Esophagus squamous epithelium (tissue), 5 donors: ENCODE measurements at places on chromosomes 16 and 17.

- no peak for DNase-seq
These were observed 670.9 kb downstream of the TOX3 start for GRCh38 chr16:51875834-51876600.

DNA sequence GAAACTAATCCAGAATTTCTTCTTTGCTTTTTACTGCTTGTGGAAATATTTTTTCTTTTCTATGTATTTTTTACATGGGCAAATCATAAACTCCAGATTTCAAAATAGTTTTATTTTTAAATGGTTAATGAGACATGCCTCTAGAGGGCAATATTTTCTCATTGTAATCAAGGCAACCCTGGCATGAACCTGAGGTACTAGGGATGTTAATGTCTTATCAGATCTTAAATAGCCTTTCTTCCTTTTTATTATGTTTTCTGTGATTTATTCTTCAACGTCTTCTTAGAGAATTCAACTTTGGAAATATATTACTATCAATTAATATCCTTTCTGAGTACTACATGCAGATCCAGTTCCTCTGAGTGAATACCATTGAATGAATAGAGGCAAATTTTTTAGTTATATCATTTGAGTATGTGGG, 324.7 kb downstream of the BCAS3 start:
- DNase-seq, result no peak

DNA sequence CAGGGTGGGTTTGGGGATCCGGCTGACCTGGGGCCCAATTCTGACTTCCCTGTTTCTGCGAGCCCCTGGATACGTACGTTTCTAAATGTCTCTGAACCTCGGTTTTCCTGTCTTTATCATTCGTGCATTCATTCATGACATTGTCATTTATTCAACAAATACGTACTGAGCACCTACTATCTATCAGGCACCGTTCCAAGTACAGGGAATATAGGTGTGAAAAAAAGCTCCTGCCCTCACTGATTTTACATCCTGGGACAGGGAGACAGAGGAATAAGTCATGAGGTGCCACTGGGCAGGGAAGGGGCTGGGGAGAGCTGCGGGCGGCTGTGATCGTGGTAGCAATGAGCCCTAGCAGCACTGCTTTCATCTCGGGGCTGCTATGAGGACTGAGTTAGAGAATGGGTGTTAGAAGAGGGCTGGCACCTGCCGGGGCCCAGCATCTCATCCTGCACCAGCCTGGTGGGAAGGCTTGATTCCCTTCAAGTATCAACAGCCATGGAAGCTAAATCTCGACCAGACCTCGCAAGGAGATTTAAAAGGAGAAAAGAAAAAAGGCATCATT, 88.3 kb upstream of the DNAH17 start:
- DNase-seq, result no peak

DNA sequence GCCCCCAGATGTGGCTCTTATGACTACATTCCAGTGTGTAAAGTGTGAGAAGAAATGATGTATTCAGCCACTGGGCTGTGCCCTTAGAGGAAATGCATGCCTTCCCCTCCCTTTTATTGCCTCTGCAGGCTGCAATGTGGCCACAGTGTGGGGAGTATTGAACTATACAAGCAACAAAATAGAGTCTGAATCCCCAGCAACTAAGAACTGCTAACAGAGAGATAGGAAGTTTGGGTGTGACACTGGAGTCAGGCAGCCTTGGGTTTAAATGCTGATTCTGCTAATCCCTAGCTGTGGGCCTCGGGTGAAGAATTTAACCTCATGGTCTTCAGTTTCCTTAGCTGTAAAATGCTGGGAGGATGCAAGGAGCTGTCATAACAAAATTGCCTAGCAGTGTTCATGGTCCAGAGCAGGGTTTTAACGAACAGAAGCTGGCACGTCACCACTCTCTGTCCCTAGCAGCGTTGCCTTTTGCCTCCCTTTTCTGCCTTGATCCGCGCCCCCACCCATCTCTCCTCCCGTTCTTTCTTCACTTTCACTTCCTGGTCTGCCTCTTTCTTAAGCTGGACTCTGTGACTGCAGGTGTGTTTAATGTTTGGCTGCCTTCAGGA, 50.3 kb downstream of the KPNA2 start:
- no peak for DNase-seq

DNA sequence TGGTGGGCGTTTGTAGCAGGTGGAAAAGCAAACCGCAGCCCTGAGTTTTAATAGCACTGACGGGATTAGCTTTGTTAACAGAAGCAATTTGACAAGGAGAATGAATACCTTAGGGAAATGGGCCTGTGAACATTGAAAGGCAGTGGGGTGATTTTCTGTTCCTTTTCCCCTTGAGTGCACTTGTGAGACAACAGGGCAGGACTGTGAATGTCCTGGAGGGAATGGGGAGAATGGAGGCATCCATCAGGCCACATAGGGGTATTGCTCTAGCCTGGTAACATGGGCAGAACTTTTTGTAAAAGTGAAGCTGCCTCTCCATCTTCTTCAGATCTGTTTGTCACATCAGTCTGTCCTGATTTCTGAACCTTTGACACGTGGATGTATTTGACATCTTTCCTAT, 26.2 kb downstream of the USP43 start:
- no peak for DNase-seq

DNA sequence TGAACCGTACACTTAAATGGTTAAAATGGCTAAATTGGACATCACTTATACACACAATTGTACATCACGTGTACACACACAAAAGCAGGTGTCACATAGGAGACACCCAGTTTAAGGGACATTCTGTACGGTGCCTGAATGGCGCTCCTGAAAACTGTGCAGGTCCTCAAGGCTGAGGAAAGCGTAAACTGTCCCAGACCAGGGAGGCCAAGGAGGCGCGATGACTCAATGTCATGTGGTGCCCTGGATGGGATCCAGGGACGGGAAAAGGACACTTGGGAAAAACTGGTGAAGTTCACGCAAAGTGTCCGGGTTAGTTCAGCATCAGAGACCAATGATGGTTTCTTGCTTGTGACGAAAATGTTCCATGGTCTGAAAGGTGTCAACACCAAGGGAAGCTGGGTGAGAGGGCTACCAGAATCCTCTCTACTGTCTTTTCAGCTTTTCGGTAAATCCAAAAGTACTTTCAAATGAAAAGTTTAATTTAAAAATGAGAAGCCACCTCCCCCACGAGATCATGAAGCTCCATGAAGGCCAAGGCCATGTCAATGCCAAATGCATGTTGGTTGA, 112.2 kb downstream of the CMIP start:
- no peak for DNase-seq

DNA sequence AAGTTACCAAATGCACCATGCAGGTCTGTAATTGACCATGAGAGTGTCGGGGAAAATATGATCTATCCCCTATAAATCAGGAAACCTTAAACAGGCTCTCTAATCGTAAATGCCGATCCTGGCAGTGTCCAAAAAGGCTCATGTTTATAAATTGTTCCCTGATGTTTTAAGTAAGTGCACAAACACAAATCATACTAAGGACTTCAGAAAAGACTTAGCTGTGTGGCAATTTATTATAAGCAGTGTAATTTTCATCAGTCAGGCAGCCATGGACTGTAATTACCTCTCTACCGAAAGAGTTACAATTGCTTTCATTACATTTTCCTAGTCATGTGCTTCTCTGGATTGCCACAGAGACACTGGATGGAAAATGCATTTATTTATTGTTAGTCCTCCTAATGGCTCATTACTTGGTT, 73.4 kb upstream of the COX10 start:
- no peak for DNase-seq

- DNase-seq, result no peak
These were observed 187.4 kb upstream of the MYOCD start for GRCh38 chr17:12478311-12478710.

DNA sequence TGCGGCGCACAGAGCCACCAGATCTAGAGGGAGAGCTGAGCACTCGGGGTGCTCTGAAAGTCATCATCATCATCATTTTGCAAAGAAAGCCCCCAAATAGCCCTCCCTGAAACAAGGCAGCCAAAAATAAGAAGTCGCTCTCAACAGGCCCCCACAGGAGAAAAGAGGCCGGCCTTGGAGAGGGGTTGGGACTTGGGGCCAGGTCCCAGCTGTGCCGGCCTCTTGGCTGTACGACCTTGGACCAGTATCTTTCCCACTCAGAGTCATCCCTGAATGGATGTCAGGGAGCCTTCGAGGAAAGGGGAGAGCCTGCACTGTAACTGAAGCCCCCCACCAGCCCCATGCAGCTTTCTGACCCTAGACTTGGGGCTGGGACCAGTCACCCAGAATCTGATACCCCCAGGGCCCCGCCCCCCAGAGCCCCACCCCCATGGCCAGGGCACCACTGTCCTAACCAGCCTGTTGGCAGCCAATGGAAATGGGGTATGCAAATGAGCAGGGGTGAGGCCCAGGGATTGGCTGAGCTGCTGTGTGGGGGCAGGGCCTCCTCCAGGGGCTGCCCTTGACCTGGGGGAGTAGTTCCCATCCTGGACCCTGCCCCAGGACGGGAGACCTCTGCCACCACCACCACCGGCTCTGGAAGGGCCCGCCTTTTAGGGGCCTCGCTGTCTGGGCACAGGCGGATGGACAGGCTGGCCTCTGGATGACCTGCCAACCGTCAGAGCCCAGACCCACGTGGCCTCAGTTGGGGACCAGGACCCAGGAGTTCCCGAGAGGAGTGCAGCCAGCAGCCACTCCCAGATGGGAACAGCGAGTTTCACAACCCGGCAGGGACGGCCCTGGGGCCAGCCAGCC, 15.4 kb downstream of the ZFPM1 start:
- DNase-seq, result no peak

DNA sequence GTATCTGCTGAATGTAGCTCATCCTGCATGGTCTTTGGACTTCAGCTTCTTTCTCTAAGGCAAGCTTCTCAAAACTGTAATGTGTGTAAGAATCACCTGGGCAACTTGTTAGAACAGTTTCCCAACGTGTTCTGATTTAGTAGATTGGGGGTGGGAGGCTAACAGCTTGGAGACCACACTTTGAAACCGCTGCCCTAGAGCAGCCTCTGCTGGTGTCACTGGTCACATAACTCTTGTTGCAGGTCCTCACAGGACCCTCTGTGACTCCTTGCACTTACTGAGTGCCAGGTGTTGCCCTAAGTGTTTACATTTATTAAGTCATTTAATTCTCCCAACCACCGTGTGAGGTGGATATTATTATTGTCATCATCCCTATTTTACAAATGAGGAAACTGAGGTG, 9.9 kb downstream of the SLC35G3 start:
- DNase-seq, result no peak

DNA sequence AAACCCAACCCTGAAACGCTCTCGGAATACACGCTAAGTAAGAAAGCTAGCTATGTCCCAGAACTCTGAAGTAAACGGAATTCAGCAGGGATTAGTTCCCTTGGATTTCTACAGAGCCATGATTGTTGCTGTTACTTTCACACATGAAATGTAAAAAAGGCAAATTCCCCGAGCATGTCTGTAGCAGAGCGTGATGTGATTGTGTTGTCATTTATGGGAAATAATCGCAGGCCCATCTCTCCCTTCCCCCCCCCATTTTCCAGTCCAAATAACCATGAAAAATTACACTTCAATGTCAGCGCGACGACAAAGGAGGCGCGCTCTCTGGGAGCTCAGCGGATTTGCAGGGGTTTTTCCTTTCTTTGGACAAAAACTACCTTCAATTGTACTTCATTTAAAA, 209.0 kb downstream of the ZFHX3 start:
- no peak for DNase-seq

DNA sequence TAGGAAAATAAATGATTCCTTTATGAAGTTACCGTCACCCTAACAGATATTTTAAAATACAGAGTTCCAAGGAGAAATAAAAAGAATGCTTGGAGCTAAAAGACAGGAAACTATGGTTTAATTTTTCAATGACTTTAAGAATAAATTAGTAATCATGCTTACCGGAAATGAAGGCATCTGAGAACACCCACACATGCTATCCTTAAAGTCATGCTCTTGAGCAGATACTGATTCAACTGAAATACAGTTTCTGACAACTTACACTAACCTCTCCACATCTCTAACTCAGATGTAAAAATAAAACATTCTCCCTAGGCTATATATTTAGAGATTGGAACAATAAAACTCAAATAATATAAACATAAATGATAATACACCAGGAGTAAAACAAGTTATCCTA, 7.8 kb downstream of the PSMD12 start:
- DNase-seq, result no peak

- no peak for DNase-seq
These were observed 44.2 kb upstream of the ERCC4 start for GRCh38 chr16:13875614-13876284.

DNA sequence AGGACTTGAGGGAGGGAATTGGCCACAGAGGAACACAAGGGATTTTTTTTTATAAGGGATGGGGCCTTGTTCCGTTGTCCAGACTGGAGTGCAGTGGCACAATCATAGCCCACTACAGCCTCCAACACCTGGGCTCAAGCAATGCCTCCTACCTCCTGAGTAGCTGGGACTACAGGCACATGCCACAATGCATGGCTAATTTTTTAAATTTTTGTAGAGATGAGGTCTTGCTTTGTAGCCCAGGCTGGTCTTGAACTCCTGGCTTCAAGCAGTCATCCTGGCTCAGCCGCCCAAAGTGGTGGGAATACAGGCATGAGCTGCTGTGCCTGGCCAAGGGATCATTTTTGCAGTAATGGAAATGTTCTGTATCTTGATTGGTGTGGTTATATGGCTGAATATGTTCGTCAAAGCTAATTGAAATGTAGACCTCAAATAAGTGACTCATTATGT, 56.9 kb downstream of the VMP1 start:
- no peak for DNase-seq

- no peak for DNase-seq
These were observed 10.7 kb downstream of the CACNG1 start for GRCh38 chr17:67055041-67055443.

- no peak for DNase-seq
These were observed 25.5 kb upstream of the CIITA start for GRCh38 chr16:10851512-10851911.

- DNase-seq, result no peak
These were observed 92.1 kb upstream of the HLF start for GRCh38 chr17:55172612-55173011.

DNA sequence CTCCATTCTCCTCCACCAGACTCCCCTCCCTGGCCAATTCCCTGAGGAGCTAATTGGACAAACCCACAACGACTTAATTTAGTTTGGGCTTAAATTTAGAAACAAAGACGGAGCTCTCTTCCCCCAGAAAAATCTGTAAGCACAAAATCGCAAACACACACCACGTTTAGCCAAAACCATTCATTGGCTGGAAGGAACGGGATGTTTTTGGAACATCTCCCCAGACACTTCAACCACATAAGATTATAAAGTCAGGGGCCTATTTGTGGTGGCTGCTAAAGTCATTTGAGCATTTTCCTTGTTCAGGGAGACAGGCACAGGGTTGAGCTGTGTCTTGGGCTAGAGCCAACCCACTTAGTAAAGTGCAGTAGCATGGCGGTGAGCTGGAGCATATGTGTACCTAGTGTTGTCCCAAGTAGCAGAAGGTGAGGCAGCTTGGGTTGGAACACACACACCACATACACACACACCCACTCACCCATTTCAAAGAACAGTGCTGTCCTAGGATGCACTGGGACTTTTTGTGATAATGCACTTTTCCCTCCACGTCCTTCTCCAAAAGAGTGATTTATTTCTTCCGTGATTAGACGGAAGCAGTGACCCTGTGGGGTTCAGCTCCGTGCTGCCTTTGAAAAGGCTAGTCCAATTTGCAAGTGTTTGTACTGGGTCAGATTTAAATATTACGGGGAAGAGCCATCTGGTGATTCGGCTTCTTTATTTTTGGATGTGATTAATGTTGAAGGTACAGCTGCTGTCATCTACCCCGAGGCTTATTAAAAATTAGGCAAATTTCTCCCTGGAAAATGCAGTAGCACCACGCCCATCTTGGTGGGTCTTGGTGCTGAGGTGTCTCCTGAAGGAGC, 32.2 kb downstream of the ELAC2 start:
- no peak for DNase-seq
